ENCODE measurements at places on chromosomes 5 and 9. TPM values are rescaled to one million over a fixed set of nuclear protein-coding genes. Genes with fewer than 3 reads are reported as not detected.

Gene AGXT2
- total RNA-seq = not detected

DNA sequence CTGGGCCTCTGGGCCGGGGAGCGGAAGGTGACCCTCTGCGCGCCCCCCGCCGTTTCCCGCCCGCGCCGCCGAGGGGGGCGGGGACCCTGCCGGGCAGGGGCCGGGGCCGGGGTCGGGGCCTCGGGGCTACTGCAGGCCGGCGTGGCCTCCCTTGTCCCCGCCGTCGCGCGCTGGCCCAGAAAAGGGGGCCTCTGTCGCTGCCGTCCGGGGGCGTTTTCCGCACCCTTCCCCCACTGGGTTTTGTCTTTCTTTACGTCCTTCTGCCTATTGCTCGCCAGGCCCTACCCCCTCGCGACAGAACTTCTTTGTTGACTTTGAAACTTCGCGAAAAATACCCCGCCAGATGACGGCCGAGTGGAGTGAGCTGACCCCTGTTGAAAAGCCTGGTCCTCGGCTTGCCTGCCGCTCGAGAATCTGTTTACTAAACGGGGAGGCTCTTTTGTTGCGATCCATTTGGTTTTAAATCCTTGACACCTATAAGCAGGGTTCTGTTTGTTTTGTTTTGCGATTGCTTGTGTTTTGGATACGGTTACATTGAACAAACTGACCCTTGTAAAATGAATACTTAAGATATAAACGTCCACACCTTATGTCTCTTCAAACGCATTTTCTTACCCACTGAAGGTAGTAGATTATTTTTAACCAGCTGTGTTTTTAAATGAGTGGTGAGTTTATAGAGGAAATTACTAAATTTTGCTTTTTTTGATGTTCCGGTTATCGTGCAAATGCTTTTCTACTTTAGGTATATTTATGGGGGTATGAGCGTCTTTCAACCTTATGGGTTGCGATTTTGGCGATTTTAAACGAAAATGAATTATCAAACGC, 765 bp downstream of the MARCHF6 start:
- peak; percentile 33 for DNase-seq

Gene BTNL8
- total RNA-seq = not detected

- DNase-seq = no peak
These were observed 330.6 kb downstream of the NR2F1-AS1 start for GRCh38 chr5:93250424-93250823.

Gene LURAP1L
- 2.0 TPM for total RNA-seq

DNA sequence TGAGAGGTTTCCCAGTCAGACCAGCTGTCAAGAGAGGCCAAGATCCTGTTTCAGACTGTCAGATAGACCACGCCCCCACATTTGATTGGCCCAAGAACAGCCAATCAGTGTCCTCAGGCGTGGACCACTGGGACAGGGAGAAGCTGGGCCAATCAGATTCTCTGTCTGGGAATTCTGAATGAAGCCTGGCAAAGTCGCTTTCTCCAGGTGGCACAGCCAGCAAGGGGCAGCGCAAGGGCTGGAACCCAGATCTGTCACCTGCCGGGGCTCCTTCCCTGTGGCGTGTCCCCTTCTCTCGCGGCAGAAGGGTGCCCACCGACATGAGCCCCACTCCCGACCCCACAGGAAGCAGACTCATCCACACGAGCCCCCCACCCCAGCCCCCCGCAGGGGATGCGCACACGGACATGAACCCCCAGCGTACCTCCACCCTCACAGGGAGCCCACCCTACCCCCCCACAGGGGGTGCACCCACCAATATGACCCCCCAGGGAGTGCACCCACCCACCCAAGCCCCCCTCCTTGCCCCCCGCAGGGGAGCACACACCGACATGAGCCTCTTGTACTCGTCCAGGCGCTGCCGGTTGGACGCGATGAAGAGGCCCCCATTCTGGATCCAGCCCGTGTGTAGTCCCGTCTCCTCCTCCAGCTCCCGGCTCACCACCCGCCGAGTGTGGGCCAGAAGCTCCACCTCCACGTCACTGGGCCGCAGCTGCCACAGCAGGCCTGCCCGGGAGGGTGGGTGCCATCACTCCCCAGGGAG, 6.1 kb downstream of the SARDH start:
- peak; percentile 69 for DNase-seq

DNA sequence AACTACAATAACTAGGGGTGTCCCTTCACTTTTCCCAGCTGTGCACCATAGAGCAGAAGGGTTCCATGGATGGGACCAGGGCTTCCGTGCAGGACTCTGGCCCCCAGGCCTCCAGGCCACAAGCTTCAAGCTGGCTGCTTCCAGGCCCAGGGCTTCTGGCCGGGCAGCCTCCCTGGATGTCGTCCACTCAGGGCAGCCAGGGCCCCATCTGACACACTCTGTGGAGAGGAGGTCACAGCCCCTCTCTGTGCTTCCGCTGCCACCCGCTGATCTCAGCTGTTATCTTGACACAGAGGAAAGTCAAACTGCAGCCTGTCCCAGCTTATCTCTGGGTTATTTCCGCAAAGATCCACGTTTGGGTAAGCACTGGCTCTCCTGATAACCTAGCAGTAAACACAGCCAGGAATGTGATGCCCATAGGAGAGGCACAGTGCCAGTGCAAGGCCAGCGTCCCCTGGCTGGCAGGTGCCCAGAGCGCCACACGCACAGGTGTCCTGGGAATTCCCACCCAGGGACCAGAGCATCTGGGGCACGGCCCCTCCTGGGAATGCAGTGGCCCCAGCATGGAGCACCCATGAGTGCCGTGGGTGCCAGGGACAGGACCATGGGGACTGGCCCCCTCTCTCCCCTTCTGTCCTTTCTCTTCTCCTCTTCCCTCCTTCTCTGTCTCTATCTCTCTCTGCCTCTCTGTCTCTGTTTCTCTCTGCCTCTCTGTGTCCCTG, 15.6 kb upstream of the SLC6A19 start:
- DNase-seq = no peak

- DNase-seq = peak; percentile 89
These were observed 13.1 kb downstream of the PALM2AKAP2 start for GRCh38 chr9:109792951-109793546.

Gene RETREG1
- 1.9 TPM for total RNA-seq

Gene SNX2
- 59.5 TPM for total RNA-seq

Gene AJM1
- total RNA-seq = 0.18 TPM

- no peak for DNase-seq
These were observed 382.6 kb downstream of the ADGRV1 start for GRCh38 chr5:90941002-90941720.

DNA sequence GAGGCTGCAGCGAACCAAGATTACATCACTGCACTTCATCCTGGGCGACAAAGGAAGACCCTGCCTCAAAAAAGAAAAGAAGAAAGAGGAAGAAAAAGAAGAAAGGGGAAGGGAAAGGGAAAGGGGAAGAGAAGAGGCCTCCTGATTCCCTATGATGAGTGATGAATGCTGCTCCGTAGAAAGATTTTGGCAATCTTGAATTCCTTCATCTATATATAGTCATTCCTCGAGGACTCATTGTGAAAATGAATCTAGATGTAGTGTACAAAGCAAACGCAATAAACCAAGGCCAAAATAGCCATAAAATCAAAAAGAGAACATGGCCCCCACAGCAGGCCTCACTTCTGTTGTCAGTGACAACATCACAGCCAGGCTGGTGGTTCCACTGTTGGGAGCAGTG, 218.0 kb downstream of the DCP2 start:
- DNase-seq = no peak

DNA sequence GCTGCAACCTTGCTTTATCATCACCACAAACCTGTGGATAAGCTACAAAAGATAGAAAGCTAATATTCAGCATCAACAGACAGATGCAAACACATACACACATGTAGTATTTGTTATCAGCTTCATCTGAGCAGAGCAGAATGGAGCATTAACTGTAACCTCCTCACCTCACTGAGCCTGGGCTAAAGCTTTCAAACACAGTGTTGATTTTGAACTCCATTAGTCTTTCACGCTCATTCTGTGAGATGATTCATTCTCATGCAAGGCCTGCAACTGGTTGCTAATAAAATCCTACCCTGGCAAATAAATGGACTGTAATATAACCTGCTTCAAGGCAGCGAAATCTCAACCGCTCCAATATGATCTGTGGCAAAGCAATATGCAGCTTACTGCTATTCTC, 1360.6 kb upstream of the ACO1 start:
- no peak for DNase-seq

DNA sequence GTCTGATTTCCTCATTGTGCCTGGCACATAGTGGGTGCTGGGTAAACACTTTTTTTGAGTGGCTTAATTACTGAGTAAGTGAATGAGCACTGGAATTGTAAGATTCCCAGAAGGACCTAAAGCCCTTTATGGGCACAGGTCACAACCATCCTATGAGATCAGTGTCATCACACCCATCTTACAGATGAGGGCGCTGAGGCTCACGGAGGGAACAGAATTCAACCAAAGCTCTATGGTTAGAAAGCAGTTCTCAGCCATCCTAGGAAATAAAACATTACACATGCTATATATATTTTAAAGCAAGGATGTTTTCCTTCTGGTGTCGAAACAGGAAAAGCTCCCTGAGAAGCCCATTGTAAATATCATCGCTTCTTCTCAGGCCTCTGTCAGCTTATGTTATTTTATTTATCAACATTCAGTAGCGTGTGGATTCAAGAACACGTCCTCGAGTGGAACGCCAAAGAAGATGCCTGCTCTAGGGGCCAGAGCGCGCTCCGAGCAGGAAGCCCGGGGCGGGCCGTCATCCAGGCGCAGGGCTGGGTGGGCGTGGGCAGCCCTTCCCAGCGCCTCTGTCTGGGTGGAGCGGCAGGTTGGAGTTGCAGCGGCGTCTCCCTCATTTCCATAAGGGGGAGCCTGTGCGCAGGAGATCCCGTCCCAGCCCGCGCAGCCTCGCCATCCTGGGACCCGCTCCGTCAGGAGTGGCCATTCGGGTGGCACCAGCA, 155.8 kb upstream of the SMIM23 start:
- DNase-seq = peak; percentile 84

DNA sequence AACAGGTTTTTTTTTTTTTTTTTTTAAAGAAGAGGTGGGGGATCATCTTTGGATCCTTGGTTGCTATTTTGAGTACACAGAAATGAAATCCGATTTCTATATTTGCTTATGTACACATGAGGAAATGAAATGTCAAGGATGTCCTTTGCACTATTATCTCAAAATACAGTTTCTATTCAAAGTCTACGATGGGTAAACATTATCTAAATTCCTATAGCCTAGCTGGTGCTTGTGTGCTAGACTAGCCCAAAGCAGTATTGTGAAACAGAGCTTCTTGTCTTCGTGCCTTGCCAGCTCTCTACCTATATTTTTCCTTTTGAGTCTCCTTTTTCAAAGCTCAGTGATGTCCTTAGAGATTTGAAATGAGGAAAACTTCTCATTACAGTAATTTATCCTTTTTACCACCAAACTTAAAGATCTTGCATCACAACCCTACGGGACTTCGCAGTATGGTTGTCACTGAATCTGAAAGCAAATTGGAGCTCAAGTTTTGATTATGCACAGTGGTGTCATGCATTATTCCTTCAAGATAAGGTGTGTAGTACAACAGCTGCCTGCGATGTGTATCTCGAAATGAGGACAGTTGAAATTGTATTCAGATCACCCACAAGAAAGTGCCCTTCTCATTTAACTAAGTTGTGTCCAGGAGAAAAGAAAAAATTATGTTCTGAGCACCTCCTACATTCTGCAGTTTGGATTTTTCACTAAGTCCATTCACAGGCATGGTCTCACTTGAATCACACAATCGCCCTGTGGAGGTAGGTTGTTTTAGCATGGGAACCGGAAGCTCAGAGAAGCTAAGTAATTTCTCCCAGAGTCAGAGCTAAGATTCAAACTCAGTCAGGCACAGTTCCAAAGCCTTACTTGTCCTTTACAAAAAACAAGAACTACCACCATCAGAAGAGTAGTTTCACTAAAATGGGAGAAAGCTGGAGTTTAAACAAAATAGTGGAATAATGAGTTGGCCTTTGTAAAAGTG, 379.0 kb downstream of the GLIS3 start:
- no peak for DNase-seq

- no peak for DNase-seq
These were observed 33.0 kb upstream of the LCP2 start for GRCh38 chr5:170330568-170331054.

- DNase-seq = no peak
These were observed 2.9 kb downstream of the SEMA6A start for GRCh38 chr5:116571568-116572349.

Gene FGF1
- 0.63 TPM for total RNA-seq

Gene FYB1
- total RNA-seq = not detected

- peak; percentile 68 for DNase-seq
These were observed 8.7 kb downstream of the SNCB start for GRCh38 chr5:176621661-176622079.

Gene TNFSF8
- total RNA-seq = not detected

GRCh38 chr5:11056560-11056959, 295.5 kb upstream of the DAP start:
- no peak for DNase-seq

- DNase-seq = no peak
These were observed 164.7 kb upstream of the PTGER4 start for GRCh38 chr5:40514976-40515375.

- DNase-seq = no peak
These were observed 54.0 kb downstream of the PPIP5K2 start for GRCh38 chr5:103174147-103174546.

DNA sequence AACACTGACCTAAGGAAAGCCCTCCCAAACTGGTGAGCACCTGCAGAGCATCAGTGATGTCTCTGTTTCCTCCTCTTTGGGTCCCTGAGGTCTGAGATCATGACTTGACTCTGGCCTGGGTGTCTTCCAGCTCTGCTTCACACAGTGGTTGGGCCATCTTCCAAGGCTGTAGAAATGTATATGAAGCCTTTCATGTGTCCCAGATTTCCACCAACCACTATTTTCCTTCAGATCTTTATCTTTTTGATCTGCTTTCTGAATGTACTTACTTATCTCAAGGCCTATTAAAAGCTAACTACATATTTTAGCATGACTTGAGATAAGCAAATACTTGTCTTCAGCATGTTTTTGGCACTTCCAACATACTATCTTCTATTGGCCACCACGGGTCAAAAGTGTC, 47.1 kb downstream of the PRELID2 start:
- no peak for DNase-seq

- DNase-seq = no peak
These were observed 133.2 kb upstream of the LHFPL2 start for GRCh38 chr5:78781611-78782286.

DNA sequence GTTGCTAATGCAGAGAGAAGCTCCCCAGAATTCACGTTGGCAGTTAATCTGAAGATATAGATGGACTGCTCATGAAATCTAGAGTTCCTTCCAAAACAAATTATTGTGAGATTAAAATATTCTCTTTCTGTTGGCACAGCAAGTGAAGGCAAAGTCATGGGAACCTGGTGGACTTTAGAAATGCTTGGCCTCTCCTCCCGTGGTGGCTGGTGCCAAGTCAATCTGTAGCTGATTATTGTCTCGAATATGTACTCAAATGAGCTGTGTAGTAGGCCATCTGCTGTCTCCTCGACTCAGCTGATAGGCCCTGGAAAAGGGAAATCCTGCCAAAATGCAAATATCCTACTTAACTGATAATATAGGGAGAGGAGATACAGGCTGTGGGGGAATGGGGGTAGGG, 69.3 kb downstream of the DAPK1 start:
- no peak for DNase-seq

Gene IGIP
- 1.8 TPM for total RNA-seq

Gene EPB41L4A
- 3.4 TPM for total RNA-seq
